ENCODE measurements at places on chromosomes 4 and X.

DNA sequence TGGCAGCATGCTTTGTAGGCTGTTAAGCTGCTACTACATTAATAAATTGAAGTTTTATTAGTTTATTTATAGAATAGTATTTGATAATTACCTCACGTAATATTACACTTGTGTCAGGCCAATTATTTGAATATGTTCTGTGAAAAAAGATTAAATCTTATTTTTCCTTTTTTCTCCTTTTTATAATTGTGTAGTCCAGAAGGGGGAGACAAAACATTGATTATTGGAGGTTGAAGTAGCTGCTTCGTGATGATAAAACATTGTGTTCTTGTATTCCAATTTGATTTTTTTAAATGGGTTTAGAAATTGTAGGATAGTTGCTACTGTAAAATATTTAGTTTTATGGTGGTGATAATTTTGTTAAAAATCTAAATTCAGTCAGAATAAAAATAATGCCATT lies 85.7 kb downstream of the DIAPH2 start:
- no peak for DNase-seq

DNA sequence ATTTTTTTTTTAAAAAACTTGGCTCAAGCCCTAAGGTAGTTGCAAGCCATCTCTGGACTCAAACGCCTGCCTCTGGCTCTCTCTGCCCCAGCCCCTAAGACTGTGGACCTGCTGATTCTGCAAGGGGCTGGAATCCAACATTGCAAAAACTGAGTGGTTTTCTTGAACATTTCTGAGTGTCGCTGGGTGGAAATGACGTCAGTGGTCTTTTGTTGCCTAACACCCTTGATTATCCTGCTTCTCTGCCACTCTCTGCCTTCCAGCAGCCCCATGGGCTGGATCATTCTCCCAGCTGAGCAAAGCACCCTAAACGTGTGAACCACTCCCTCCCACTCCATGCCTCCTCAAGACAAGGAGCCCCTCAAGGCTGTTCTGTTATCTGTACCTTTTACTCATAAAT lies 16.6 kb downstream of the BST1 start:
- DNase-seq, result no peak

- no peak for DNase-seq
Observed at GRCh38 chr4:27182211-27182610, 321.6 kb downstream of the STIM2 start.

DNA sequence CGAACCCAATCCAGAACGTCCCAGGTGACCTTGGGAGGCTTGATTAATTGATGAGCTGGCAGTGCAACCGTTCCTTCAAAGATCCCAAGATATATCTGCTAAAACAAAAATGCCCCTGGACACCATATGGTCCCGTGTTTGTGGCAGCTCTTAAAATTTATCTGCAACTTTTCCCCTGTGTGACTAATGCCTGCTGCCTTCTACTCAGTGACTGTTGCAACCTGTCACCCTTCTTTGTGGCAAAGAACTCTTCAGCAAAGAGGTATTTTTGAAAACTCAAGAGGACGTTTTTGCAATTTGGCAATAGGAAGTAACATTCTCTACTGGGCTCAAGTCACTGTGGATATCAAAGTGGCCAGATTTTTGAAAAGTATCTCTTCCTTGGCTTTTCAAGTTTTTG lies 75.8 kb upstream of the SOD3 start:
- no peak for DNase-seq

GRCh38 chr4:86942185-86942666 lies 7.4 kb downstream of the AFF1 start:
- DNase-seq, result no peak

- no peak for DNase-seq
Observed at GRCh38 chr4:125070861-125071260, 243.9 kb upstream of the FAT4 start.

GRCh38 chr4:45147866-45148265 lies 421.5 kb upstream of the GNPDA2 start:
- no peak for DNase-seq

DNA sequence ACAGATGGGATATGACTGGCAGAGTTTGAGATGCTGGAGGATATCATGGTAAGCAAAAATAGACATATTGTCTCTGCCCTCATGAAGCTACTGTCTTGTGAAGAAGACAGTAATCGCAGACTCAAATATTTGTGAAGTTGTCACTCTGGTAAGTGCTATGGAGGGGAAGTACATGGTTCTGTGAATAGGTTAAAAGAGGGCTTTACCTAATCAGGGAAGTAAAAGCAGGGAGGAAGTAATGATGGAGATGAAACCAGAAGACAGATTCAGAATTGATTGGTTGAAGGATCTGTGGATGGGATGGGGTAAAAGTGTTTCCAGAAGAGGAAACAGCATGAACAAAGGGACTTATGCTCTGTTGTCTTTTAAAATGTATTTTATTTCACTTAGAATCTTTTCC lies 19.3 kb upstream of the MAGED1 start:
- DNase-seq, result no peak

- no peak for DNase-seq
Observed at GRCh38 chr4:106369456-106370060, 980 bp upstream of the GIMD1 start.

GRCh38 chr4:153927451-153927850 lies 138.6 kb upstream of the SFRP2 start:
- no peak for DNase-seq

DNA sequence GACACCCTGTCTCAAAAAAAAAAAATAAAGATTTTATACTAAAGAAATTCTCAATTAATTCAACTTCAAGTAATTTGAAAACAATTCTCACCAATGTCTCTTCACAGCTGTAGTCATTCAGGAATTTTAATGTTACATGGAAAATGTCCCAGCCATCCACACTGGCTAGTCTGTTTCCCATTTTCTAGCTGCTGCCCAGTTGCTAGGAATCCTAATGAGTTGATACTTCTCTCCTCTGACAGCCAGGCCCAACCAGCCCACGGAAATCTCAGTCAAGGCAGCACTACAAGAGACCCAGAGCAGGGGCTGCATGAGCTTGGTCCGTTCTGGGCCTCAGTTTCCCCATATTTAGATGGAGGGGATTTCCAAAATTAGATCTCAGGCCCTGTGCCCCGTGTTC lies 59.1 kb downstream of the CASP3 start:
- no peak for DNase-seq

DNA sequence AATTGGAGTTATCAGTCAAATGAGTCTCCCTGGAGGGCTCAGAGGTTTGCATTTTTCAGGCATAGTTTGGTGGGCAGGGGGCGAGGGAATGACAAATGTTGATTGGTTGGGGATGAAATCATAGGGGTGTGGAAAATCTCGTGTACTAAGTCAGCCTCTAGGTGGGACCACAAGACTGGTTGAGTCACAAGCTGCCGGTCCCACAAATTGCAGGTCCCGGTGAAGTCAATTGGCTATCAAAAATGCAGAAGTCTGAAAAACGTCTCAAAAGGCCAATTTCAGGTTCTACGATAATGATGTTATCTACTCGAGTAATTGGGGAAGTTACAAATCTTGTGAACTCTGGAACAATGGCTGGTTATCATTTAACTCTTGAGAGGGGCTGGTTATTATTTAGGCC lies 98.8 kb upstream of the DHX15 start:
- DNase-seq, result no peak

- DNase-seq, result no peak
Observed at GRCh38 chr4:2866891-2867290, 23.2 kb downstream of the ADD1 start.

GRCh38 chr4:149203256-149204001 lies 612.2 kb downstream of the IQCM start:
- DNase-seq, result no peak

DNA sequence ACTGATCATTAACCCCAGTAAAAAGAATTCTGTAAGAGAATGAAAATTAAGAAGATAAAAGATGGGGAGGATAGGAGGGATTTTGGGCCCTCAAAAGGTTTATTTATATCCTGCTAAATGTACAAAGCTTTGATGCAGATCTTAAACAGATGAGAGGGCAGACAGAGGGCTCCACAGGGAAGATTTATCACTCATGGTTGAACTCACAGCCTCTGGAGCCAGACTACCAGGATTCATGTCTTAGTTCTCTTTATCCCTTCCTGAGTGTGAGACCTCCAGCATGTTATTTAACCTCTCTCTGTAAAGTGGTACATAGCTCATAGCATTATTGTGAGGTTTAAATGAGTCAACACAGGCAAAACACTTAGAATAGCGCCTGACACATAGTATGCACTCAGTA lies 74.4 kb downstream of the SOWAHB start:
- DNase-seq, result no peak

DNA sequence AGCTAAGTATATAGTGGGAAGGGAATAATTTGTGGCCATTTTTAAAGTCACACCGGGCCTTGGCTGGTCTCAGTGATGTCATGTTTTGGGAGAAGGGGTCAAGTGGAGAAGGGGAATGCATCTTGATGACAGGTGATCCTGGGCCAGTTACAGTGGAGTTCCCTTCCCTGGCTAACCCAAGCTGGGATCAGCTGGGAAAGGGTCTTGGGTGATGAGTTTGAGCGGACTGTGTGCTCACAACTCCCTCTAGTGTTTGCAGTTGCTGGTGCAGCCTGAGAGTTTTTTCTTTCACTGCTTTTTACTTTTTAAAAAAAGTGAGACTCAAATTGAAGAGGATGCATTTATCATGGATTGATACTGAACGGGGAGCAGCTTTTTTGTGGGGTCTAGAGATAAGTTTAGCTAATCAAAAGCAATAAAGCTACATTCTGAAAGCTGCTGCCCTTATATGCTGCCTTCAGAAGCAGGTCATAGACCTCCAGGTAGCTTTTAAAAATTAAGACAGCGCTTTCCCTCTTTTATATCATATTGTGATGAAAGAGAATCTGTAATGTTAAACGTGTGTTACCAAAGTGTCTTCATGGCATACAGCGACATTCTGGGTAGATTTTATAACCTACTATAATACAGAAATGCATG lies 164.7 kb downstream of the DCLK2 start:
- DNase-seq, result no peak

GRCh38 chr4:106270736-106271135 lies 45.3 kb downstream of the TBCK start:
- DNase-seq, result no peak

DNA sequence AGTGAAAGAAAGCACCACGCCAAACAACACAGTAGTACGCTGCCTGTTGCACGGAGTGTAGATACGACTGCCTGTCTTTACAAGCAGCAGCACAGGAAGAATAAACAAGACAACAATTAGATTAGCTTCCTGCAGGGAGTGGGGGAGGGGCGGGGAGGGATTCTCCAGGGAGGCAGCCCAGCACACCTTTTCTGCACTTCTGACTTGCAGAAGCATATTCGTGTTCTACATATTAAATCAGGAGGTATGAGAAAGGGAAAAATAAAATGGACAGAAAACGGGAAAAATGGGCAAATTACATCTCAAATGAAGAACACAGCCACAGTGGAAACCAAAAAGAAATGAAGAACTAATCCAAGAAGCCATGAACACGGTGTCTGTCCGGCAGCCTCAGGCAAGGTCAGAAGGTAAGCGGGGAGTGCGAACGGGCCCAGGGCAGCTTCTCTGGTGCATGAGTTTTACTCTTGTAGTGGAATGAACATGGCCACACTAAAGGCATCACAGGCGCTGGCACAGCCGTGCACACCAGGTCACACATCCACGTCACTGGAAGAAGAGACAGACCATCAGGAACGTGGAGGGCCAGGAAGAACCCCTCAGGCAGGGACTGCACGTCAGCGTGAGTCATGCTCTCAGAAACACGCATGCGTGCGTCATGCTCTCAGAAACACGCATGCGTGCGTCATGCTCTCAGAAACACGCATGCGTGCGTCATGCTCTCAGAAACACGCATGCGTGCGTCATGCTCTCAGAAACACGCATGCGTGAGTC lies 20.1 kb upstream of the ADRA2C start:
- no peak for DNase-seq

- DNase-seq, result no peak
Observed at GRCh38 chr4:41095973-41096372, 118.4 kb downstream of the APBB2 start.

- no peak for DNase-seq
Observed at GRCh38 chr4:85368932-85369331, 106.0 kb upstream of the ARHGAP24 start.

Data from stimulated activated CD8-positive, alpha-beta memory T cell treated with anti-CD3 and anti-CD28 coated beads, Interleukin-2, amount 100 ng/mL, for 1 hour (primary cell).